Esophagus squamous epithelium (tissue), 5 donors: ENCODE measurements at places on chromosomes 13 and 19. TPM values are rescaled to one million over a fixed set of nuclear protein-coding genes. Genes with fewer than 3 reads are reported as not detected.

- H3K36me3 ChIP-seq, result no peaks in the 10 kb centered on the region
- peak overlapping the region; percentile 89 for H3K27ac ChIP-seq
- H3K4me3 ChIP-seq, result peak overlapping the region; percentile 100
- no peaks in the 10 kb centered on the region for H3K27me3 ChIP-seq
- peaks cover 47% of the 10 kb centered on the region for H3K4me1 ChIP-seq
Observed at GRCh38 chr19:573519-573825, 1.1 kb downstream of the BSG start.

- H3K4me1 ChIP-seq, result peaks cover 18% of the 10 kb centered on the region
- DNase-seq, result no peak
- H3K27ac ChIP-seq, result peak overlapping the region; percentile 68
Observed at GRCh38 chr19:51108805-51109146, 567 bp upstream of the CTU1 start.

- H3K4me3 ChIP-seq, result peak overlapping the region; percentile 44
- H3K4me1 ChIP-seq, result peaks cover 72% of the 10 kb centered on the region
- no peak for DNase-seq
- H3K36me3 ChIP-seq, result peaks cover 10% of the 10 kb centered on the region
- H3K27ac ChIP-seq, result peak overlapping the region; percentile 78
Observed at GRCh38 chr19:19460761-19461265, 54.5 kb downstream of the TSSK6 start.

GRCh38 chr19:45578861-45579260 lies 5.7 kb downstream of the OPA3 start:
- no peaks in the 10 kb centered on the region for H3K27me3 ChIP-seq
- H3K4me1 ChIP-seq, result peaks cover 73% of the 10 kb centered on the region
- peak overlapping the region; percentile 86 for H3K27ac ChIP-seq
- no peak overlapping the region for H3K4me3 ChIP-seq
- no peak for DNase-seq
- H3K36me3 ChIP-seq, result no peaks in the 10 kb centered on the region

- no peaks in the 10 kb centered on the region for H3K36me3 ChIP-seq
- no peak overlapping the region for H3K4me3 ChIP-seq
Observed at GRCh38 chr19:33954686-33955085, 158.0 kb downstream of the KCTD15 start.

DNA sequence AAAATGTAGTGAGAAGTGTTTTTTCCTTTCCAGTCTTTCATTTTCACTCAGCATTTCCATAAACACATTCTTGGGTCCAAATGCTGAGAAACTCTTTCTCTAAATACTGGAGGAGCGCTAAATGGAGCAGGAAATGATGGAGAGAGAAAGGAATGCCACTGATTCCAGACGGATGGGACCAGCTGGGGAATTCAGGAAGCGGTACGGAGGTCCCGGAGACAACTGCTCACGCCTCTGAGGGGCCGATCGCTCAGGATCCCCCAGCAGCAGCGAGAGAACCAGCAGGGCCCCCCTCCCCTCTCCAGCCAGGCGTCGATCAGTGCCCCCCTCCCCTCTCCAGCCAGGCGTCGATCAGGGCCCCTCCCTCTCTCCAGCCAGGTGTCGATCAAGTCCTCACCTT lies 13.2 kb downstream of the RASA3 start:
- H3K36me3 ChIP-seq, result no peaks in the 10 kb centered on the region
- H3K27me3 ChIP-seq, result no peaks in the 10 kb centered on the region
- peak overlapping the region; percentile 84 for H3K27ac ChIP-seq
- no peak for DNase-seq
- H3K4me1 ChIP-seq, result peaks cover 22% of the 10 kb centered on the region

- H3K36me3 ChIP-seq, result no peaks in the 10 kb centered on the region
- H3K27me3 ChIP-seq, result no peaks in the 10 kb centered on the region
- H3K27ac ChIP-seq, result no peak overlapping the region
- H3K4me1 ChIP-seq, result peaks cover 44% of the 10 kb centered on the region
- no peak for DNase-seq
Observed at GRCh38 chr19:46947866-46948265, 71.8 kb upstream of the NPAS1 start.

DNA sequence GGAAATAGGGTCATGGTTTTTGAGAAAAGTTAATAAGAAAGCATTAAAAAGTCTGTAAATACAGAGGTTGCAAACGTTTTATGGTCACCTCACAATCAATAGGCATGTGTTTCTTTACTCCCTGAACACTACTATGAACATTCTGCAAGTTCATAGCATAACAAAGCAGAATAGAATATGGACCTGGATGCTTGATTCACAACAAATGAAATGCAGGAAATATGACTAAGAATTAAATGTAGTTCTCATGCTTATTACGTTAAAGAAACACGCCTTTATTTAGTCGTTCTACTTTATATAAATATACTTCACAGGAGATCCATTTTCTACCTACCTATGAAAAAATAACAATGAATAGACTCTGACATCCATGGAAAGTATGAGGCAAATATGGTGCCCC lies 344.0 kb downstream of the KCTD12 start:
- no peaks in the 10 kb centered on the region for H3K4me1 ChIP-seq
- DNase-seq, result no peak
- H3K27me3 ChIP-seq, result no peaks in the 10 kb centered on the region

DNA sequence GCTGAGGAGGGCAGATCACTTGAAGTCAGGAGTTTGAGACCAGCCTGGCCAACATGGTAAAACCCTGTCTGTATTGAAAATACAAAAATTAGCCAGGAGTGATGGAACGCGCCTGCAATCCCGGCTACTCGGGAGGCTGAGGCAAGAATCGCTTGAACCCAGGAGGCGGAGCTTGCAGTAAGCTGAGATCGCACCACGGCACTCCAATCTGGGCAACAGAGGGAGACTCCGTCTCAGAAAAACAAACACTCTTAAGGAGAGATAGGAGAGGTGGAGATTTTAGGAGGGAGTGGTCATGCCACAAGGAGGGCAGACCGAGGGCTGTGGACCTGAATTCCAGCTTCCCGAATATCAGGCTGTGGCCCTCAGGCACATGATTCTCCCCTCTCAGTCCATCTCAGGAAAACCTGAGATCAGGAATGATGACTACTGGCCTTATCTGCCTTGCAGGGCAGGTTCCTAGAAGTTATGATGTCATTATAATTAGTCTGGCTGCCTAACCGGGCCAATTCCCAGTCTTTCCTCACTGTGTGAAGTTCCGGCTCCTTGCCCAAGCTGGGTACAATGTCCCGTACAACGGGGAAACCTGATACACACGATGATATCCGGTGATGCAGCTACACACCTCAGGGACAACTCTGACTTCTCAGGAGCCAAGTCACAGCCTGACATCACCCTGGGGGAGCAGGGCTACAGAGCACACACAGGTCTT lies 2.5 kb downstream of the SLC35E1 start:
- H3K4me1 ChIP-seq, result peaks cover 36% of the 10 kb centered on the region
- peaks cover 24% of the 10 kb centered on the region for H3K36me3 ChIP-seq
- H3K27ac ChIP-seq, result no peak overlapping the region
- no peaks in the 10 kb centered on the region for H3K27me3 ChIP-seq

DNA sequence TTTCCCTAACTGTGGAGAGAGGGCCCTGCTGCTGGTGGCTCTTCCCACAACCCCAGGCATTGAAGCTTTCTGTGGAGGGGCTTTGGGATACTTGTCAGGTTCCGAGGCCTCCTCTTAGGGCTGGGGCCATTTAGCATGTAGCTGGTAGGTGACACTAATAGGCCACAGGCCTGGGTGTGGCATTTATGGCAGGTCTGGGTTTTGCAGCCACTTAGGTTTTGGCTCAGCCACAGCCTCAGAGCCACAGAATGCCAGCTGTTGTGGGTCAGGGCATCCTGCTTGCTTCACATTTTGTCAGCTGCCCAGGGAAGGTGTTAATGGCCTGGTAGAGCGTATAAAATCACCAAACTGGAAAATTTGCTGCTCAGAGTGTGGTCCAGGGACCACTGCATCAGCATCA lies 15.7 kb downstream of the FAM124A start:
- DNase-seq, result no peak
- no peaks in the 10 kb centered on the region for H3K36me3 ChIP-seq
- no peak overlapping the region for H3K27ac ChIP-seq
- no peak overlapping the region for H3K4me3 ChIP-seq
- H3K4me1 ChIP-seq, result no peaks in the 10 kb centered on the region

Gene NR1H2
- 84.1 TPM for total RNA-seq

Gene UBE2L5
- total RNA-seq, result not detected
